ENCODE measurements at places on chromosomes 7 and 10. TPM values are rescaled to one million over a fixed set of nuclear protein-coding genes. Genes with fewer than 3 reads are reported as not detected.

The TMEM225B gene
- total RNA-seq: 0.61 TPM

The ASZ1 gene
- not detected for total RNA-seq

The EFCAB10 gene
- not detected for total RNA-seq

DNA sequence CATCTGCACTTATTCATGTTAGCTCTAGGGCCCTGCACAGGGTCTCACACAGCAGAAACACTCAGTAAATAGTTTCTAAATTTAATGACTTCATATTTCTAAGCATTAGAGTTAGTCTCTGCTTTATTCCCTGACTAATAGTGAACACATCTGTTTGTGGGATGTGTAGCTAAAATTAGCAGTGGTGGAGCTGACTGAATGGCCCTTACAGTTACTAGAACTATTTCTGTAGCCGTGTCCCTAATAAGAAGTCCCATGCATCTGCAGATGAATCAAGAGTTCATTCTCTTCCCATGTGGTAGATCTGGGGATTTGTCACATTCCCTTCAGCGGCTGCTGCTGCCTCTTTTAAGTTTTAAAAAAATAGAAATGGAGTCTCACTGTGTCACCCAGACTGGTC, 11.7 kb downstream of the MAP3K8 start:
- no peak for DNase-seq

- DNase-seq: no peak
These were observed 132.1 kb downstream of the SMURF1 start for GRCh38 chr7:99011706-99012404.

- DNase-seq: no peak
These were observed 120.4 kb downstream of the PKD1L1 start for GRCh38 chr7:47827871-47828270.

- no peak for DNase-seq
These were observed 82.6 kb upstream of the ABCB5 start for GRCh38 chr7:20532890-20533289.

DNA sequence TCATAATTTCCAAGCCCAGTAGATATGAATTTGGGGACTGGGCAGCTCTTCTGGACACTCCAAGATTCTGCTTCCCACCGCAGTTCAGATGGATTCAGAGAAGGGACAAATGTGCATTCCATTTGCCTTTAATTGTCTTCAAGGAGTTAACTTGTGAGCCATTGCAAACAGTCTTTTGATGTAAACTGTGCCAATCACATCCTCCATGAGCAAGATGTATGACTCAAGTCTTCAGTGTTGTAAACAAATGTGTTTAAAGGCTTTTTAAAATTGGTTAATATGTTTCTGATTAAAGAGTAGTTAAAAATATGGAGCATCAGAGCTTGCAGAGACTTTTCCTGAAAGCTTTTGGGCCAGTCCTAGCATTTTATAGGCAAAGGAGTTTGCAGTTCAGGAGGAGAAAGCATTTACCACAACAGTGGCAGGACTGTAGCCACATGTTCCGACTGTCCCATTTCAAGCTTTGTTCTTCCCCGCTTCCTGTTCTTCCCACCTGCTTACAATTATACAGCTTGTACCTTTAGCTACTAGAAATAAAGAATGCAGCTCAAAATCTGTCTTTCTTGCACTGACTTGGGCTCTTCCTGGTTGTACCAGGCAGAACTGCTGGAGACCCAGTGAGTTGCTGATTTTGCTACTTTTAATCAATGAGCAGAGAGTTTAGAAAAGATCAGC, 6.2 kb downstream of the SLC18A2 start:
- DNase-seq: no peak

DNA sequence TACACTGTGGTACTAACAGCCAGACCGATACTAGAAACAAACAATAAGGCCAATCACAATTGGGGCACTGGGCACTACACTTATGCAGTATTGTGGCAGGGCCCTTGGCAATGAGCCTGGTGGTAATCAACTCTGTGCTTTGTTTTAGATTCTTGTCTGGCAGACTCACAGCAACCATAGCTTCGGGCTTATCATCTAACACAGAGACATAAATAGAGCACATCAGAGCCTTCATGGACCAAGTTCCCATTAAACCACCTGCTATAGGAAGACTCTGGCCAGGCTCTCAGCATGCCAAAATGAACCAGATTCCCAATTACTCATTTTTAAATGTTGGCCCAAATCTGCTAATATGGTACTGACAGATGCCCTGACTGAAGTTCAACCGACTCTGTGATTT, 218.6 kb downstream of the DGKI start:
- no peak for DNase-seq

GRCh38 chr7:106281585-106282318, 3.0 kb downstream of the NAMPT start:
- DNase-seq: peak; percentile 65

All from activated CD4-positive, alpha-beta T cell treated with anti-CD3 and anti-CD28 coated beads, Interleukin-2, amount 10 ng/mL, durations not matched to agents 24 days and 14 days (primary cell).